ENCODE measurements at places on chromosomes 1 and 21.

- no peak for DNase-seq
Measured at GRCh38 chr1:64895500-64895899, 70.8 kb downstream of the JAK1 start.

DNA sequence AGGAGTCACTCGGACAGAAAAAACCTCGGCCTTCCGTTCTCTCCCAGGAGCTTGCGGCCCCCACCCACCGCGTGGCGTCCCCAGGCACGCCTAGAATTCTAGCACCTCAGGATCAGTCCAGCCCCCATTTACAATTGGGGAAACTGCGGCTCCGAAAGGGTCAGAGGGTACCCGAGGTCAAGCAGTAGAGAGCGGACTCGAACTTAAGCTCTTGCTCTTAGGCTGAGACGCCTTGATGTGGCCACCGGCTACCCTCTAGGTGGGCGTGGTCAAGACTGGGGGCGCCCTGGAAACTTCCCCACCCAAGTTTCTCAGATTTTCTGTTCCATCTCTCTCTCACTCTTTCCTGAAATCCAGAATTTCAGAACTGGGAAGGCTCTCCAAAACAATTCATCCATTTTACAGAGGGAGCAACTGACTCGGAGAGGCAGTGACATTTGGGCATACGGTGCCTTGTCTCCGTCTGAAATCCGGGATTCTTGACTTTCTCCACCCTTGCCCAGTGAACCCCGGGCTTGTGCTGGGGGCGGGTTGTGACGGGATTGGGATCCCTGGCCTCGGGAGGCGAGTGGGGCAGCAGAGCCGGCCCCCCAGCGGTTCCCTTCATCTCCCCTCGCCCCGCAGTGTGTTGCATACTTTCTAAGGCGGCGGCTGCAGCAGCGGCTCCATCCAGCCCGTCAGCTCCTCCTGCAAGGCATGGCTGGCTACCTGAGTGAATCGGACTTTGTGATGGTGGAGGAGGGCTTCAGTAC, 777 bp downstream of the AZIN2 start:
- no peak for DNase-seq

- DNase-seq: no peak
Measured at GRCh38 chr1:213274140-213274539, 223.1 kb downstream of the RPS6KC1 start.

DNA sequence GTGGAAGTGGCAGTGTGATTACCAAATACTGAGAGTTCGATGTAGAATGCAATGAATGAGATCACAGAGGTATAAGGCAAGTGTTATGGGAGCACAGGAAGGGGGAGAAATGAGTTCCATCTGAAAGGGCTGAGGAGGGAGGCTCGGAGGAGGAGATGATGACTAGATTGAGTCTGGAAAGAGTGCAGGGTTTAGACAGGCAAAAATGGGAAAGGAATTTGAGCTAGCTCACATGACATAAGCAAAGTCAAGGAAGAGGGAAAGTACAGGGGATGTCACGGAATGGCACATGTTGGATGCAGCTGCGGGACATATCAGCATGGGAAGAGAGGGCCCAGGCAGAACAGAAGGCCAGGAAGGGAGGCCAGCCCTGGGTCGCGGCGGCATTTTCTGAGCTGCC, 132.7 kb downstream of the RUNX1 start:
- DNase-seq: no peak

- DNase-seq: no peak
Measured at GRCh38 chr1:24111262-24111995, 506 bp downstream of the MYOM3 start.

- DNase-seq: no peak
Measured at GRCh38 chr1:110604586-110605148, 1.5 kb downstream of the KCNA2 start.

DNA sequence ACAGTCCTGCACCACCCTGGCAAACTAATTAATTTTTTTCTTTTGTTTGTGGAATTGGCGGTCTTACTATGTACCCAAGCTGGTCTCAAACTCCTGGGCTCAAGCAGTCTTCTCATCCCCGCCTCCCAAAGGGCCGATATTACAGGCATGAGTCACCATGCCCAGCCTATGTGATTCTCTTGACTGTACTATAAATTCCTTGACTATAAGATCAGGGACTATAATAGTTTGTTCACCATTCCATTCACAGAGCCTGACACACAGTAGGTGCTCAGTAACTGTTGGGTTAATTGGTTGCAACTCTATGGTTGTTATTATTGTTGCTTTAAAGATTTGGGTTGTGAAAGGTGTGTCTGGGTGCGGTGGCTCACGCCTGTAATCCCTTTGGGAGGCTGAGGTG, 17.2 kb downstream of the DAP3 start:
- no peak for DNase-seq

DNA sequence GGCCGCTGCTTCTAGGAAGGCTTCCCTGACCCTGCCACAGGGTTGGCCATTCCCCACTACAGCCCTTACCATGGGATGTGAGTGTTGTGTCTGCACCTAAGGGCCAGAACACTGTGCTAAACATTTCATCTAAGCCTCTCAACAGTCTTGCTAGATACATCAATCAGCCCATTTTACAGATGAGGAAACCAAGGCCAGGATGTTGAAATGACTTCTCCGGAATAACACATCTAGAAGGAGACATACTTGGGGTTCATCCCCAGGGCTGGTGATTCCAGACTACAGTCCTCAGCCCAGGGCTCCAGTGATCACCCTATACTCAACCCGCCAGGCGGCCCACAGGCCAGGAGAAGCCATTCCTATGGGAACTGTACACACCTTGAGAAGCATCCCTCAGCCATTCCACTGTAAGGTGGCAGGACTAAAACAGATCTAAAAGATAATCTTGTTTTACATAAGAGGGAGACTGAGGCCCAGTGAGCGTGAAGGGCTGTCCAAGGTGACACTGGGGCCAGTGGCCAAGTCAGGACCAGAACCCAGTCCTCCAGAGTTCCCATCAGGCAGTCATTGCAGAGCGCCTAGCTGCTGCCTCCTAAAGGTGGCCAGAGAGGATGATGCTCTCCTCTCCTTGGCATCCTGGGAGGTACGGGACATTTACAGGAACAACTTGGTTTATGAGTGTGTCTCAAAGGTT, 119.5 kb downstream of the GLIS1 start:
- DNase-seq: no peak

DNA sequence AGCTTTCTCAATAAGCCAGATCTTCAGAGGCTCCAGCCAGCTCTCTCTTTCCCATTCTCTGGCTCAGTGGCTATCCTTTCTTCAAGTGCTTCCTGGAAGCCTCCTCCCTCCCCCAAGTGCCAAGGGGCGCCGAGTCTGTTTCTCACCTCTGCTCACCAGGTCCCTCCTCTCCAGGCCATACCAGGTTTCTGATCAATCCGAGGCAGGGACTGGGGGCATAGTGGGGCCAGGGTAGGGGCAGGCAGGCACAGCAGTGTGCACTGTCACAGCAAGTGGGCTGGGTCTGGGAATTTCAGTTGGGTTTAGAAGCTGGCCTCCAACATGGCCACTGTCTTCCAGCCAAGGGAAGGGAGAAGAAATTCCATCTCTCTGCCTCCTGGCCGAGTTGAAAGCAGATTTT, 56.5 kb downstream of the NAV1 start:
- DNase-seq: no peak

- DNase-seq: no peak
Measured at GRCh38 chr1:43908858-43909257, 24.7 kb upstream of the ARTN start.

DNA sequence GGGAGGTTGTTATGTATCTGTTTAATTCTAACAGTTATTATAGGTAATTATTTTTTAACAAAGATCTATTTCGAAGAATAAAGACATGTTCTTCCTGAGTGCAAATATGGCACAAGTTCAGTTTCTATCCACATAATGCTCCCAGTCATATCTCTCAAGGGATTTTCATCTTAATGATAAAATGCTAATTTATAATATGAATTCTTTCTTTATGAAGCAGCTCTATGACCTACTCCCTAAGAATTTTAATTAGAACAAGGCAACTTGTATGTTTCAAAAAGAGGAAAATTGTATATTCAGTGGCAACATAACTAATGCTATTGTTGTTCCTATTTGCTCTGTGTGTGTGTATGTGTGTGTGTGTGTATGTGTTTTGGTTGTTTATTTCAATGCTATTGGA, 1222.1 kb upstream of the NCAM2 start:
- DNase-seq: no peak

DNA sequence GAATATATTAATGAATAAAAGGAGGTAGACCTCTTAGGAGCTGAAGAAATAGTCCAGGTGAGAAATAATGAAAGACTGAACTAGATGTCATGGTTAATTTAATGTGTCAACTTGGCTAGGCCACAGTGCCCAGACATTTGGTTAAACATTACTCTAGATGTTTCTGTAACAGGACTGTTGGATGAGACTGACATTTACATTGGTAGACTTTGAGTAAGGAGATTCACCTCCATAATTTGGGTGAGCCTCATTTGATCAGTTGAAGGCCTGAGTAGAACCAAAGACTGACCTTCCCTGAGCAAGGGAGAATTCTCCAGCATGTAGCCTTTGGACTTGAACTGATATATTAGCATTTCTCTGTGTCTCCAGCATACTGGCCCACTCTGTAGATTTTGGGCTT, 49.2 kb upstream of the TACSTD2 start:
- DNase-seq: no peak

DNA sequence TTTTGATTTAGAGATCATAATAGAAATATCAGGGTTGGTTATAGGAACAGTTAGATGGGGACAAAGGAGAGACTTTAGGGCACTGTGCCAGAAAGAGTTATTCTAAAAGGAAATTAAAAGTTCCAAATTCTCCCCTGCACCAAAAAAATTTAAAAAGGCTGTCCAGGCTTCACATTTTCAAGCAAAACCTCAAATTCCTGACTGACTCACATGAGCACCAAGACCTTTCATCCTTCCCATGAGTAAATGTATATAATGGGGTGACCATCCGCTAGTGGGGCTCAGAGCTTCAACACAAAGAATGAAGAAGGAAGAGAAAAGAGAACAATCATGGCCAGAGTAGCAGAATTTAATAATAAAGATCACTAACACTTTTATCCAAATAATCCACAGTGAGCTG, 131.6 kb upstream of the MROH9 start:
- DNase-seq: no peak

All from stimulated activated CD8-positive, alpha-beta memory T cell treated with anti-CD3 and anti-CD28 coated beads, Interleukin-2, amount 100 ng/mL, for 1 hour (primary cell).